Hepatocyte (in vitro differentiated cells): ENCODE measurements at places on chromosomes 6 and 20.

DNA sequence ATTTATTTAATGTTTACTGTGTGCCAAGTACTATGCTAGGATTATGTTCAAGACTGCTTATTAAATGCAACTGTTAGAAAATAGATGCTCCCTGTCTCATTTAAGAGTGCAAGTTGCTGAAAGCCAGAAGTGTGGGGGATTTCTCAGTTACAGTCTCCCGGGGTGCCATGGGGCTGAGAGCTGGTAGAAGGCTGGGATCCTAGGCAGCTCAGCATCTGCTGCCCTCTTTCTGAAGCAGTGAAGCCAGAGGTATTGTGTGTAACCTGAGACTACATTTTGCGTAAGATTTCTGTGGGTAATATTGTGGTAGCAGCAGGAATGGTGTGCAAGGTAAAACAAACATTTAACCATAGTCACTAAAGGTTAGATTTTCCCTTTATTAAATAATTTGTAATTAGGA is 120.6 kb downstream of the AKAP7 start:
- no peak for DNase-seq
- H3K36me3 ChIP-seq: no peaks in the 10 kb centered on the region
- no peaks in the 10 kb centered on the region for H3K27me3 ChIP-seq

- no peak for DNase-seq
- H3K4me1 ChIP-seq: no peaks in the 10 kb centered on the region
Observed at GRCh38 chr20:36959242-36959641, 7.7 kb upstream of the SAMHD1 start.

GRCh38 chr6:148166339-148166968 is 176.2 kb upstream of the SASH1 start:
- H3K4me1 ChIP-seq: no peaks in the 10 kb centered on the region
- no peaks in the 10 kb centered on the region for H3K36me3 ChIP-seq
- no peaks in the 10 kb centered on the region for H3K27me3 ChIP-seq
- DNase-seq: peak; percentile 66
- H3K27ac ChIP-seq: no peak overlapping the region

- H3K36me3 ChIP-seq: no peaks in the 10 kb centered on the region
- H3K4me1 ChIP-seq: no peaks in the 10 kb centered on the region
- H3K27ac ChIP-seq: no peak overlapping the region
- DNase-seq: no peak
Observed at GRCh38 chr20:40982415-40983145, 46.0 kb upstream of the TOP1 start.
